Esophagus muscularis mucosa (tissue), 4 donors: ENCODE measurements at places on chromosomes 7 and 10.

DNA sequence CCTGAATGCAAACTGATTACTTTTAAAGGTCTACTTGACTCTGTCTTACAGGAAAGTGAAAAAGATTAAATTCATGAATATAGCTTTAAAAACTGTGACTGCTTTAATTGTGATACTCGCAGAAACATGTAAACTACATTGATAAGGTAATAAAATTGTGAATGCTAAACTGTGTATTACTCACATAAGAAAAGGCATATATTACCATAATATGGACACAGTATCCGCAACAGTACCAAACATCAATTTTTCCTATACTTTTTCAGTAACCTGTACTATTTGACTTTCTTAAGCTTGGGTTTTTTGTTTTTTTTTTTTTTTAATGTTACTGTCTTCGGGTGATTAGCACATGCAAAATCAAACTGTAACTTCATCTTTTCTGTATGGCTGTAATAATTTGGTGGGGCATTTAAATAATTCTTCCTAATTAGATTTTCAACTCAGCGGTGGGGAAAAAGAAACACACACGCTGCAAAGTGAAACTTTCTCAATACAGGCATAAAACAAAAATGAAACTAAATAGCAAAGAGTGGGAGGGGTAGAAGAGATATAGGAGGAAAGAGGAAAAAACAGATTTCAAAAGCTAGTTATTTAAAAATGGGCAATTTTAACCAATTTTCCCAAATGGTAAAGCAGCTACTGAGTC, 23.2 kb downstream of the NT5C3A start:
- no peaks in the 10 kb centered on the region for H3K36me3 ChIP-seq
- H3K27me3 ChIP-seq, result no peaks in the 10 kb centered on the region
- H3K4me1 ChIP-seq, result peaks cover 69% of the 10 kb centered on the region
- H3K27ac ChIP-seq, result peak overlapping the region; percentile 61

- H3K27ac ChIP-seq, result no peak overlapping the region
- no peak overlapping the region for H3K4me3 ChIP-seq
- H3K4me1 ChIP-seq, result no peaks in the 10 kb centered on the region
- no peak for DNase-seq
Observed at GRCh38 chr10:131464789-131465188, 153.3 kb upstream of the TCERG1L start.

DNA sequence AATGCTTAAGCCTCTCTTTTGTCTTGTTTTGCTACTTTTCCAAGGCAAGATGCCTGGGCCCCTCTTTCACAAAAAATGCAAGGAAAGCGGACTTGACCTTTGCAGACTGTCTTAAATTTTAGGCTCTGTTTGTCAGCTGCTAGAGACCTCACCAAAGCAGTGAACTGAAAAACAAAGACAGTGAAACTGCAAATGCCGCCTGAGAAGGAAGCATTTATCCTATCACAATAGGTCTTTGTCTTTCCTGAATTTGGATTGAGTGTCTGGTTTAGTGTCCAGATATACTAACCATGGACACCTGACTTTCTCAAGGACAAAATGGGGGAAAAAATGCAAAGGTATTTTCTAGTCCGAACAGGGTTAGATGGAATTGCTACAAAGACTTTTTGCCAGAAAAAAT, 256.9 kb downstream of the INHBA start:
- DNase-seq, result peak; percentile 7
- no peak overlapping the region for H3K27ac ChIP-seq
- no peak overlapping the region for H3K4me3 ChIP-seq
- no peaks in the 10 kb centered on the region for H3K4me1 ChIP-seq

DNA sequence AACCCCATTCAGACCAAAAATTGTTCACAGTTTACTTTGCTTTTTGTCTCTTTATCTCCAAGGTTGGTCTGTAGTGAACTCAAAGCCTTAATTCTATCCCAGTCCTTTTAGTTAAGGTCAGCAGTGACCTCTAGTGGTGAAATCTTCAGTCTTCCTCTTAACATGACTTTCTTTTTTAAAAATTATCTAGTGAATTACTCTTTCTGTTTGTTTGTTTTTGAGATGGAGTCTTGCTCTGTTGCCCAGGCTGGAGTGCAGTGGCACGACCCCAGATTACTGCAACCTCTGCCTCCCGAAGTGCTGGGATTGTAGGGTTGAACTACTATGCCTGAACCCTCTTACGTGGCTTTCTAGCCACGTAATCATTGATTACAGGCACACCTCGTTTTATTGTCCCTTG, 25.0 kb downstream of the ZNF487 start:
- peaks cover 9% of the 10 kb centered on the region for H3K4me1 ChIP-seq
- no peaks in the 10 kb centered on the region for H3K36me3 ChIP-seq
- H3K27me3 ChIP-seq, result no peaks in the 10 kb centered on the region
- no peak overlapping the region for H3K27ac ChIP-seq
- H3K4me3 ChIP-seq, result no peak overlapping the region

GRCh38 chr7:12488341-12488740, 82.2 kb upstream of the SCIN start:
- H3K4me1 ChIP-seq, result no peaks in the 10 kb centered on the region
- H3K4me3 ChIP-seq, result no peak overlapping the region
- H3K27me3 ChIP-seq, result no peaks in the 10 kb centered on the region
- DNase-seq, result no peak

DNA sequence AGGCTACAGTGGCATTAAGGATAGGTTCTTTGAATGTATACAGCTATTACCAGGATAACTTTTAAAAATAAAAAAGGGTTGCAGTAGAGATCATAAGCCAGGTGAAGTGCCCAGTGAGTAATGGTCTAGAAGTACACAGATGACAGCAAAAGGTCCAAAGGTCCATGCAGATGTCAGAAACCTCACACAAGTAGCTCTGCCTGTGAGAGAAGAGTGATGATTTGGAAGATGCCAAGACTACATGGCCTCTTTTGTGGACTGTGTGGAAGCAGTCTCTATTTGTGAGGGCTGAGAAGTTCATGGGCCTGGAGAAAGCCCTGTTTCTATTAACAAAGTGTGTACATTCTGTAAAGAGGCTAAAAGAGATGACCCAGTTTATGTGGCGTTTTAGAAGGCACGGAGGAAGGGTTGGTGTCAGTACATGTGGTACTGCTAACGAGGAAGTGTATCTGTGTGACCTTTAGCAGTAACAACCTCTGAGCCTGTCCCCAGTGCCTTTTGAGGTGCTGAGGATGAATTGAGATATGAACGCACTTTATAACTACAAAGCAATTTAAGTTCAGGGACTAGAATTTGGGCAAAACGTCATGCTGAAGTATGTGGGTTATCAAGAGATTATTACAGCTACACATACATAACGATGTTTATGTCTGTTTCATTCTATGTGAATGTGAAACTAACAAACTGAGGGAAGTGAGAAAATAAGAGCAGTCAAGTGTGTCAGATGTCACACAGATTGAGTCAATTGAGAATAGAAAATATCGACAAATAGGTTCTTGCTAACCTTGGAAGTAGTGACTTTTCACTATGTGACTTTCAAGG, 7.6 kb downstream of the CYCS start:
- no peaks in the 10 kb centered on the region for H3K27me3 ChIP-seq
- H3K27ac ChIP-seq, result peak overlapping the region; percentile 16
- no peak for DNase-seq
- H3K4me3 ChIP-seq, result no peak overlapping the region
- peaks cover 3% of the 10 kb centered on the region for H3K4me1 ChIP-seq

- no peaks in the 10 kb centered on the region for H3K4me1 ChIP-seq
- H3K27ac ChIP-seq, result no peak overlapping the region
- no peak for DNase-seq
- no peaks in the 10 kb centered on the region for H3K27me3 ChIP-seq
Observed at GRCh38 chr7:91543646-91544045, 279.4 kb downstream of the FZD1 start.

GRCh38 chr7:141549582-141549981, 1.6 kb upstream of the AGK start:
- no peak for DNase-seq
- no peaks in the 10 kb centered on the region for H3K36me3 ChIP-seq

GRCh38 chr10:46229144-46229563, 57.6 kb upstream of the ANTXRL start:
- H3K27me3 ChIP-seq, result peaks cover 10% of the 10 kb centered on the region
- no peak overlapping the region for H3K27ac ChIP-seq
- H3K4me3 ChIP-seq, result no peak overlapping the region
- H3K4me1 ChIP-seq, result no peaks in the 10 kb centered on the region
- H3K36me3 ChIP-seq, result no peaks in the 10 kb centered on the region

DNA sequence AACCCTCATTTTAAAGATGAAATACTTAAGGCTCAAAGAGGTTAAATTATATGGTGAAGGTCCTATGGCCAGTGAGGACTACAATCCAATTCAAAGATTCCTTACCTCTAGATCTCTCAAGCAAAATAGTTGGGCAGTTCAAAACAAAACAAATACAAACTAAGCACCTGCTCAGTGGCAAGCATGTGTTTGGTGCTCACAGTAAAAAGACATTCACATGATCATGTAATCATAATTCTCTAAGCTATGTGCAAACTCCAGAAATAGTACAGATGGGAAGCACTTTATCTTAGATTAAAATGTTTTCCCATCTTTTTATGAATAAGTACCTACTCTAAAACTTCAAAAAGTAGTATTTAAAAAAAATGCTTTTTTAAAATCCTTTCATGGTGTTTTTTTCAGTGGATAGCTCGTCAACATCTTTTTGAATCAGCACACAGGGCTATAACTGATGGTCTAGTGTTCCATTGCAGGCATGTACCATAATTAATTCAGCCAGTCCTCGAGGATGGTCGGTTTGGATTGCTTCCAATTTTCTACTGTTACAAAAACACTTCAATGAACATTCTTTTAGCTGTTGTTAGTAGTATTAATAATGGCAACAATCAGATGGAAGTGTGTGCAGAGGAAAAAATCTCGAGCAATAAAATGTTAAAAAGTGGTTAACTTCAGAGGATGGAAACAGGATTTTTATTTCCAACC, 58.4 kb downstream of the CHCHD3 start:
- no peaks in the 10 kb centered on the region for H3K27me3 ChIP-seq
- H3K27ac ChIP-seq, result no peak overlapping the region
- no peak overlapping the region for H3K4me3 ChIP-seq
- no peaks in the 10 kb centered on the region for H3K36me3 ChIP-seq

DNA sequence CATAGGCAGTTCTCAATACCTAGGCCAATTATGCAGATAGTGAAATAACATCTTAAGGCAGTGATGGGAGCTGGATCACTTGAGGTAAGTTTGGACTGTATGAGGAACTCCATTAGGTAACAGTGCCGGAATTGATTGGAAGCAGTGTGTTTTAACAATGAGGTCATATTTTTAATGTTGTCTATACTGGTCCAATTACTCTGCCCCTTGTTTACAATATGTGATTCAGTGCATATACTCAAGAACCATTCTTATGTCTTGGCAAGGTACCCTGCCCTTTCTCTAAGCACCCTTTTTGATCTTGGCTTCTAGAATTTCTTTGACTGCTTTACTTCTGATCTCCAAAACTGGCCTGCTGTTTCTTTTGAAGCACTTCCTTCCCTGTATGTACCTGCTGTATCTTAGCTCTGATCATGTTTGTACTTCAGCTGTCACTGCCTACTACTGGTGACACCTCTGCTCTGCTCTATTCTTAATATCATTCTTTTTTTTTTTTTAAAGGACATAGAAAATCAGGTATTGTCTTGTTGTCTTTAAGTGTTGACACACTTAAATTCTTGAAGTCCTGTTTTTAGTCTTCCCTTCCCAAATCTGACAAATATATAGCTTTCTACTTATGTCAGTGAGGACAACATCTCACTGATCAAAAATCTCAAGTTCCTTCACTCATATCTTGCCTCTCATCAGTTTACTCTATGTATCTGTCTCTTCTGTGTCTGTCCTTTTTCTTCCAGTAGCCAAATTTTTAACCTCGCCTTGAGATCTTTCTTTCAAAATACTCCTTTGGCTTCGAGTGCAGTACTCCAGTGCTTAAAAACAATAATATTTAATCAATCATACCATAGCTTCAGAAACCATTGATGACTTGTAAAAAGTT, 46.4 kb upstream of the RPA3 start:
- DNase-seq, result no peak
- H3K4me3 ChIP-seq, result no peak overlapping the region
- peaks cover 27% of the 10 kb centered on the region for H3K4me1 ChIP-seq
- H3K36me3 ChIP-seq, result no peaks in the 10 kb centered on the region

DNA sequence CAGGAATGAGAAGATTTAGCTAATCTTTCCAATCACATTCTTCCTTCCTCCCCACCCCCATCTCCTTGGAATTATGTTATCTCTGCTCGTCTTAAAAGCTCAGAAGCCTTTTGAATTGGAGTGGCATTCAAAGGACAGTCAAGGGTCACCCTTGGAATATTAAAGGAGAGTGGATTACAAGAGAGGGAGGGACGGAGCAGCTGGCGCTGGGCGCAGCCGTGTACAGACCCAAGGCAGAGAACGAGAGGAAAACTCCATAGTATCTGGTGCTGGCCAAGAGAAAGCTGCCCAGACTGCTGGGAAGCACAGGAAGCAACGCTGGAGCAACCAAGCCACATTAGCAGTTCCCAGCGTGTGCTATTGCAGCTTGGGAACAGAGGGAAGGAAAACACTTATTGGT, 95.7 kb downstream of the POU6F2 start:
- H3K27me3 ChIP-seq, result no peaks in the 10 kb centered on the region
- no peak overlapping the region for H3K4me3 ChIP-seq

- no peak overlapping the region for H3K4me3 ChIP-seq
- no peak for DNase-seq
- H3K4me1 ChIP-seq, result peaks cover 8% of the 10 kb centered on the region
- no peaks in the 10 kb centered on the region for H3K36me3 ChIP-seq
- no peaks in the 10 kb centered on the region for H3K27me3 ChIP-seq
- H3K27ac ChIP-seq, result no peak overlapping the region
Observed at GRCh38 chr10:110421512-110422138, 76.1 kb upstream of the DUSP5 start.

GRCh38 chr10:43671659-43672531, 23.2 kb upstream of the ZNF32 start:
- H3K27ac ChIP-seq, result no peak overlapping the region
- no peaks in the 10 kb centered on the region for H3K36me3 ChIP-seq
- H3K4me3 ChIP-seq, result no peak overlapping the region
- no peak for DNase-seq

- peaks cover 32% of the 10 kb centered on the region for H3K4me1 ChIP-seq
- no peaks in the 10 kb centered on the region for H3K27me3 ChIP-seq
- no peaks in the 10 kb centered on the region for H3K36me3 ChIP-seq
Observed at GRCh38 chr7:189719-190118, 2.7 kb upstream of the FAM20C start.

GRCh38 chr7:29556405-29557195, 7.0 kb upstream of the PRR15 start:
- no peak overlapping the region for H3K4me3 ChIP-seq

GRCh38 chr10:9069136-9069535, 1014.6 kb downstream of the GATA3 start:
- no peak overlapping the region for H3K4me3 ChIP-seq
- H3K27ac ChIP-seq, result no peak overlapping the region
- no peaks in the 10 kb centered on the region for H3K36me3 ChIP-seq
- no peaks in the 10 kb centered on the region for H3K4me1 ChIP-seq

- no peaks in the 10 kb centered on the region for H3K36me3 ChIP-seq
- H3K27me3 ChIP-seq, result no peaks in the 10 kb centered on the region
- DNase-seq, result no peak
- H3K27ac ChIP-seq, result no peak overlapping the region
- H3K4me1 ChIP-seq, result no peaks in the 10 kb centered on the region
Observed at GRCh38 chr7:128210590-128211570, 30.2 kb upstream of the LEP start.

DNA sequence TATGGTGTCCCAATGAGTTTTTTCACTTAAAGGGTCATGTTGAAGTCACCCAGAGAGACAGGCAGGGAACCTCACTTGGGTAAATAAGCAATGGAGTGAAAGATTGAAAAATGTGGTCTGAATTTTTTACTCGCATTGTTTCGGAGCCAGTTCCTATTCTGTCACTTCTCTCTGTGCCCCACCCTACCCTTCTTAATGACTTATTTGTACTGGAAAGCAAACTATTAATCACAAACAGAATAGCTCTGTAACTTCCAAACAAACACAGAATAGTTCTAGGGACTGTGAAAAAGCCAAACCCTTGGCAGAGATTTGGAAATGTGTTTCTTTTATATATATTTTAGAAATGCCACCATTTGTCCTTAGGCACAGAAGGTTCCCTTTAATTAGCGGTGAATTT, 76.0 kb downstream of the LRMDA start:
- H3K4me1 ChIP-seq, result peaks cover 53% of the 10 kb centered on the region
- H3K27ac ChIP-seq, result peak overlapping the region; percentile 69
- H3K36me3 ChIP-seq, result no peaks in the 10 kb centered on the region
